ENCODE measurements at places on chromosomes 6 and 20.

DNA sequence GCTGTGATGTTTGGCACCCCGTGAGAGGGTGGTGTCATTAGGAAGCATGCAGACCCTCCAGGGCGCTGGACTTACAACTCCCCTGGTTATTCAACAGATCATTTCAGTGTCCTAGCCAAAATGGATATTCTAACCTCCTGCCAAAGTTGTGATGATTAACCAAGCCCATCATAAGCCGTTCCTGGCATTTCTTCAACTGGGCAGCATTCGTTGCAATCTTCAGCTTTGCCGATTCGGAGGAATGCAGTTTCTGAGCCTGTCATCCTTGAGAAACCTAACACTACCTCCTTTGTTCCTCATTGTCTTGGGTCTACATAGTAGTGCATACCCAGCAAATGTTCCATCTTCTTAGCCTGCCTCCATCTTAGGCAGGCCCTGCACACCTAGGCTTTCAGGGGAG lies 79.2 kb upstream of the MAP3K4 start:
- no peak for DNase-seq

DNA sequence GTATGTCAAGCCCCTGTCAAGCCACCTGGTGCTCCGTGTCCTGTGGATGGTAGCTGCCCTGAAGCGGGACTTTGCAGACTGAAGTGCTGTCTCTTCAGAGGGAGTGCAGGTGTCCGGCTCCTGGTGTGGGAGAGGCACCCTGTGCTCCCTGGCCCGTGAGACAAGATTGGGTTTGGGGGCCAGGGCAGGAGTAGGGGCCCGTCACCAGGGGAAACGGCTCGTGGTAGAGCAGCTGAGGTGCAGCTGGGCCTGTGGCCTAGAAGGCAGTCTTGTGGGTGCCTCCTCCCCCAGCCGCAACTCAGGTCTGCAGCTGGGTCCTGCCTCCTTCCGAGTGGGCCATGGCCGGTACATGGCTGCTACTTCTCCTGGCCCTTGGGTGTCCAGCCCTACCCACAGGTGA lies at the start of gene PTCRA:
Gene PTCRA, plus strand, starts transcription at position 322 of the 400 bp plus-strand sequence. Its CDS starts 17 bp downstream, at position 339.
- no peak for DNase-seq

GRCh38 chr6:87654875-87655454 lies 47.1 kb downstream of the AKIRIN2 start:
- DNase-seq, result no peak

DNA sequence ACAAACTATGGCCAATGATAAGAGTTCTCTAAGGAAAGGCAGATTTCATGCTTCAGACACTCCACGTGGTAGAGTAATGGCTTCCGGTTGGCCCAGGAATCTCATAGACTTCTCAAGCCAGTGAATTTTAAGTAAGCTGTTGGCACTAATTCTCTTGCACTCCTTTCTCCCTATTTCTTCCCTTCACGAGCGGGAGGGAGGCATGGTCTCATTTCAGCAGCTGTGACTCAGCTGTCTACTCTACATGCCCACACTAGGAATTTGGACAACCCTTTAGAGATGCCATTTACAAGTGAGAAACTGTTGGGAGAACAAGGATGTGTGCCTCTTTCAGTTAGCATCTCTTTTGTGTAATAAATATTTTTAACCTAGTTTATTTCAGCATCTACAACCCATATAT lies 107.7 kb downstream of the PTPRK start:
- no peak for DNase-seq

DNA sequence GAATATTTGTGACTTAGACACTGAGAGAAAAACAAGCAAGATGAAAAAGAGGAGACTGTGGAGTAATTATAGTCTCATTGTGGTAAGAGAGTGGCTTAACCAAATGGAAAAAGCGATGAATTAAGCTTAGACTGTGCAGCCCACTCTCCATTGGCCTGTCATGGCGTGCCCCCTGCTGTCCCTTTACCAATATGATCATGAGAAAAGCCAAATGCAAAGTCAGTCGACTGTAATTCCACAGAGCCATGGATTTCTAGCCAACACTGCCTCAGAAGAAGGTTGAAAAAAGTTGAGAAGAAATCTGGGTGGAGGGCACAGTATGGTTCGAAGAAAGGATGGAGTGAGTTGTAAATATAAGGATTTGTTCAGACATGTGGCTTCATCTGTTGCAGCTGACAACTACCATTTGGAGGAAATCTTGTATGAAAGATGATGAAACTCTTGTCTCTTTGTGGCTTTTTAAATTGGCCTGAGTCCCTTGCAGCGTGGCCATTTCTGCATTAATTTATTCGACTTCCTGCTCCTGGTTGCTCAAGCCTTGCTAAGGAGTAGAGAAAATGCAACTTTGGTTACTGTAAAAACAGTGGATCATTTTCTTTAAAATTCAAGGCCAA lies 251.4 kb downstream of the DOK5 start:
- no peak for DNase-seq

DNA sequence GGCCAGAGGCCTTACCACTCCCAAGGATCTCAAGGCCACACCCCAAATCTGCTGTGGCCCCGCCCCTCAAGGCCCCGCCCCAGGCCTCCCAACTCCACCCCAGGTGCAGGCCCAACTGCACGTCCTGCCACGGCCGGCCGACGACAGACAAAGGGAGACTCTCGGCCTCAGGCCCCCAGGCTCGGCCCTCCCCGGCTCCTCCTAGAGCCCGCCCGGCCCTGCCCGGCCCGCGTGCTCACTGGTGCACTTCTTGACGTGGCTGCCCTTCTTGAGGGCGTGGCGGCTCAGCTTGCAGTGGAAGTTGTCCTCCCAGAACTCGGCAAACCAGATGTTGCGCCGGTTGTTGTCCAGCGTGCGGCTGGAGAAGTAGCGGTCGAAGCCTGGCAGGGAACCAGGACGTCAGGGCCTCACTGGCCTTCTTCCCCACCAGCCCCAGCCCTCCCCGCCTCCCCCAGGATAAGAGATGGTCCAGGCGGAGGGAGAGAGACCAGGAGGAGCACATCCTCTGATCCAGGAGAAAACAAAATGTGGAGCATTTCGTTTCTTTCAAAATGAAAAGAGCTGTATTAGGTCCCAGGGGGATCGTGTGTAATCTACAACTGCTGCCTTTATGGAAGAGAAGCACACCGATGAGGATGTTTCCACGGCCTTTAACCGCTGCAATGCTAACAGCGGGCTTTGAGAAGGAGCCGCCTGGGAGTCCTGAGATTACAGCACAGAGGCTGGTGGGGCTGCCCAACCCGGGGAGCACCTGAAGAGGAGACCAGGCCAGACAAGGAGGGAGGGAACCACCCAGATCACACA lies 89.4 kb downstream of the GRM4 start:
- no peak for DNase-seq

GRCh38 chr6:3723966-3724365 lies 27.5 kb downstream of the PXDC1 start:
- DNase-seq, result no peak

- DNase-seq, result no peak
Observed at GRCh38 chr20:57211908-57212533, 54.4 kb downstream of the BMP7 start.

DNA sequence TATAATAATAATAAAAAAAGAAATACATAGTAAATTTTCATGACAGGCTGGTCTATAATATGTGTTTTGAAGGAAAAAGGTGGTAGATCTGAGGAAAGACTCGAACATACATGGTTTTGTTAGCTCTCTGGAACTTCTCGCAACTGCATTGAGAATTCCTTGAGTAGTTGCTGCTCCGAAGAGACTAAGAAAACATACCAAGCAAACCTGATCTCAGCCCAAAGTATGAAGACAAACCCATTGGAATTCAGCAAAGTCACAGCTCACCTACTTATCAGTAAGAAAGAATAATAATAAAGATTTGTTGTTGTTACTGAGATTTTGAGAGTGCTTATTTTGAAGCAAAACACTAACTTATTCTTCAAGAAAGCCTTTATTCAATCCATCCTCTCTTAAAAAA lies 1107.1 kb upstream of the EYS start:
- no peak for DNase-seq

DNA sequence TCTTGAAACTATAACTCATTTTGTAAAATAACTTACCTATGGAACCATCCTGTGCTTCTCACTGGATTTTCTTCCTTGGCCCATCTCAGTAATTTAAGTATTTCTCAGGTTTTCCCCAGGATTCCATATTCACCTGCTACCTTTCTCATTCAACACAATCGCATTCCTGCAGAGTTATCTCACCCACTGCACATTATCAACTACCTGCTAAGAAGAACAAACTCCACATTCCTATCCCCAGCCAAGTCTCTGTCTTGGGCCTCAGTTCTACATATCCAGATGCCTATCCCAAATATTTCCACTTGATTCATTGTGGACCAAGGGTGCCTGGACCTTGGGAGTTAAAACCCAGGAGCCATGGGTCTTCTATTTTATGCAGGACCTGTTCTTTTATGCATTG lies 60.2 kb upstream of the KCNQ5 start:
- DNase-seq, result no peak

DNA sequence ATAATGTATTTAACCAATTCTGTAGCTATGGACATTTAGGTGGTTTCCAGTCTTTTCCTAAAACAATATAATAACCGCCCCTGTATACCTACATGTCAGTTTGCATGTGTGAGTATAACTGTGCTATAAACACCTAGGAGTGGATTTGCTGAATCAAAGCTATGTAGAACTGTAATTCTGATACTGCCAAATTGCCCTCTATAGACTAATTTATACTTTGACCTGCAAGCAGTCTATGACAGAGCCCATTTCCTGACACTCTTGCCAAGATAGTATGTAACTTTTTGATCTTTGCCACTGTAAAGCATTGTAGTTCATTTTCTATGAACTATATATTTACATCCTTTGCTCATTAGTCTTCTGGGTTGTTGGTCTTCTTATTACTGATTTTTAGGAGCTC lies 19.5 kb downstream of the FERMT1 start:
- no peak for DNase-seq

GRCh38 chr20:56778765-56779195 lies 149.7 kb downstream of the TFAP2C start:
- DNase-seq, result no peak

GRCh38 chr6:136547336-136547735 lies 2.9 kb downstream of the MAP7 start:
- no peak for DNase-seq

- DNase-seq, result peak; percentile 50
Observed at GRCh38 chr6:129748212-129748900, 38.4 kb upstream of the ARHGAP18 start.
